Activated CD4-positive, alpha-beta T cell treated with anti-CD3 and anti-CD28 coated beads for 36 hours (primary cell): ENCODE measurements at places on chromosomes 16 and 17.

DNA sequence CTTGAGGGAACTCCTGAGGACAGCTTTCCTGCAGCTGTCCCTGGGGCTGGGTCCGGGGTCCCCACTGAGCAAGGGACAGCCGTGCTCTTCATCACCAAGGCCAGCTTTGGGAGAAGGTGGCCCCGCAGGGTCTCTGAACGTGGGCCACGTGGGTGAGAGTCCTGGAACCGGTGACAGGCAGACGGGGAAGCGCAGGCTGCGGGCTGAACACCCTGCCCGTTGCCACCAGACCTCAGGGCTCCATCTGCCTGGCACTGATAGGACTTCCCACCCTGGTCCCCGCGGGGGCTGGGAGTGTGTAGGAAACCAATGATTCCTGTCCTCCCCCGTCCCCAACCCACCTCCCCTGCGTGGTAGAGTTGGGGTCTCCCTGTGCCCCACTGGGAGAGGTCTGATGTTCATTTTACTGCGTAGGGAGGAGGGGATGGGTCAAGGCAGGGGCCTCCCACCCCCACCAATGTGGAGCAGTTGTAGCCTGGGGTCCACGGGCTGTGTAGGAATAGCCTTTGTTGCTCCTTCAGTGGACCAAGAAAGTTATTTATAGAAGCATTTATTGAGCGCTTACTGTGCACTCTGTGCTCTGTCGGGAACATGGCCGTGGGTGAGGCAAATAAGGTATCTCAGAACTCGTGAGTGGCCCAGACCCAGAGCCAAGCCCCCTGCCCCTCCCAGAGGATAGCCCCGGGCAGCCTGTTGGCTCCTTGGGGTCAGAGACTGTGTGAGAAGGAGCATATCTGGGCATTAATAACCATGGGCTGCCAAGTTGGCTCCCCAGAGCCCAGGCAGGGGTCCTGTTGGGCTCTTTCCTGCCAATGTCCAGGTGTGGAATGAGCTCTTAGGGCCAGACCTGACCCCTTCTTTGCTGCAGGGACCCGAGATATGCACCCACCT, 1.3 kb downstream of the ADGRG1 start:
- DNase-seq, result no peak

GRCh38 chr17:61157246-61157886, 242.3 kb upstream of the TBX2 start:
- DNase-seq, result no peak

- no peak for DNase-seq
Observed at GRCh38 chr17:66573078-66573477, 261.8 kb upstream of the CACNG5 start.

DNA sequence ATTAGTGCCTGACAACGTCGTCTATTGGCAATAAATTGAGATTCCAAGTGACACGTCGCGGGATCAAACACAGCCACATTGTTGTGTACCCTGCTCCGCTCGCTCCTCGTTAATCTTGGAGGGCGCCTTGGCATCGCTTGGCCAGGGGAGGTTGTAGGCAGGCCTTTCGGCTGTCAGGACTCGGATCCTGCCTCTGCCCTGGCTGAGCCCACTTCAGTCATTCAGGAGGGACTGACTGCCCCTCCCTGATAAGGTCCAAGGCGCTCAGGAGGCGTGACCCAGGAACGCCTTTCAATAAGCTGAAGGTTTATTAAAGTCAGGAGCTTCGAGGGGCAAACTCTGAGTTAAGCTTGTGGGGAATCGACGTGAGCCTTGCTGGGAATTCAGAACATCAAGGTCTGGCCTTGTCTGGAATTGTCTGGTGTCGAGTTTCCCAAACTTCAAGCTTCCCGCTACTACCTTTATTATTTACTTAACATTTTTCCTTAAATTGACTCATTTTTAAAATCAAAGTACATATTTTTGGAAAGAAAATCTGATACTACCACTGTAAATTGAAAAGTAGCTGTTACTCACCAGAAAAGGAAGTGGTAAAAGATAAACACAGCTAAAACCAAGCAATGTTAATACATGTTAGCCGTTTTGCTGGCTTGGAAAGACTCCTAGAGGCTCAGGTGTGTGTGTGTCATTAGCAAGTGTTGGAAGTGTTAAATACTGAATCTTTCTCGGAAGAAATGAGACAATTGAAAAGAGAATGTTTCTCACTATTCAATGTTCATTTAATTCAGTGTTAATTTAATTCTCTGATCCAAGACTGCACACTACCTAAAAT, 5.3 kb upstream of the IRX3 start:
- no peak for DNase-seq

DNA sequence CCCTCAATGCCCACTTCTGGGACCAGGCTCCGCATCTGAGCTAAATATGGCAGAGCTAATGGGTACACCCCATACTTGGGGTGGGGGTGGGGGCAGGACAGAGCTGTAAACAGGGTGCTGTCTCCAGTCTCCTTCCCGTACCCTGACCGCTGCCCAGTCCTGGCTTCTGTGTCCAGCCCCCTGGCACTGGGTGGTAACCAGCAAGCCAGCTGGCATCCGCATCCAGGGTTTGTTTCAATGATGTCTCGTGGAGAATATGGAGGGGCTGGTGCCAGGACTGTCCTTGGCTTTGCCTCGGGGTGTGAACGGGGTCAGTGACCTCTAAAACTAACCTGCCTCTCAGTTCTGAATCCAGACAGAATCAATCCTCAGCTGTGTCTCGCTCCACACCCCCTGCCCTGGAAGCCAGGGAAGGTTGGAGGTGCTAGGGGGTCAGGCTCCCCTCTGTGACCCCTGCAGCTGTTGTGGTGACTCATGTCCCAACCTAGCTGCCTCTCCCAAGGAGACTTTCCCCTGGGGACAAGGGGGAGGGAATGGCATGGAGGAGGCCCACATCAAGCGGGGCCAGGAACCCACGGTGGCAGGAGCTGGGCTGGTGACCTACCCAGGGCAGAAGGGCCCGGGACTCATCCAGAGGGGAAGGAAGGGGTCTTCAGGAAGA, 1.5 kb upstream of the PNMT start:
- no peak for DNase-seq
